Left kidney (tissue), 8 donors: ENCODE measurements at places on chromosomes 3 and 15.
A peak's percentile ranks its signal among the peaks of the same experiment; 100 is the strongest.

GRCh38 chr15:65550681-65551098, 20.4 kb downstream of the HACD3 start:
- no peak for DNase-seq

- no peak for DNase-seq
Observed at GRCh38 chr3:177523067-177523675, 325.9 kb upstream of the TBL1XR1 start.

DNA sequence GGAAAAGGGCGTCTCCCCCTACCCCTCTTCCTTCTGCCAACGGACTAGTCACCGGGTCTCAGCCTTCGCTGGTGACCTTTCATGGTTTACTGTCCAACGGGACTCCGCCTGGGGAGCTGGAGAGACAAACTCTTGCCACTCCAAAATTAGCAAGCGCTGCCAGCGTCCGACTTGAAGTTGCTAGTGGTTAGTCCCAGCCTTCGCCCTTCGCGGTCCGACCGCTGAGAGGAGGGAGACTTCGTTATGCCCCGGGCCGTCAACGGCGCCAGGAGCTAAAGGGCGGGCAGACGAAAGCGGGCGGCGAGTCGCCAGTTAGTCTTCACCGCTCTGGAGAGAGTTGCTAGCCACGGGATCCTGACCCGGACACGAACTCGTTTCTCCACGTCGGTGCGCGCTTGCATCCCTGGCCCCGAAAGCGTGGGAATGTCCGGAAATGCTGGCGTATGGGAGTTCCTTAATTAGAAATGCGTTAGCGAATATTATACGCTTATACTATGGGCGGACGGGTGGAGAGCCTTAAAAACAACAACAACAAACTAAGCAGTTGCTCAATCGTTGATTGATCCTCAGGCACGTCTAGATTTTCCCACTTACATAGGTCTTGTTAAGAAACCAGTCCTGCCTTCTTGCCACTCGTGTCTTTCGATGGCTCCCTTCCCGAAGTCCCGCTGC, 716 bp downstream of the SMC4 start:
- DNase-seq: no peak

DNA sequence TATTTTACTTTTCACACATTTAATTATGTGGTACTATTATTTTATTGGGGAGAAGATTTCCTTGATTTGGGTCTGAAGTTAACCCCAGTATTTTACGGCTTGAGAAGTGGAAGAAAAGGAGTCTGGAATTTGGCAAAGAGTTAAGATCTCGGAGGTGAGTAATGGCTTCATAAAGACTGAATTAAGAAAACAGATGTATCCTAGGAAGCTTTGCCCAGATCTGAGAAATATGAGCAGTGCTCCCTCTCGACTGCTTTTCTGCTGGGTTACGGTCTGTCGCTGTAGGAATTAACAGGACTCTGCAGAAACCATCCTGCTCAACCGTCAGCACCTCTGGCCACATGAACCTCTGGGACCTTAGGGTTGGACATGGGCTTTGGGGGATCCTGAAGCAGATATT, 163.6 kb upstream of the NDN start:
- DNase-seq: no peak

DNA sequence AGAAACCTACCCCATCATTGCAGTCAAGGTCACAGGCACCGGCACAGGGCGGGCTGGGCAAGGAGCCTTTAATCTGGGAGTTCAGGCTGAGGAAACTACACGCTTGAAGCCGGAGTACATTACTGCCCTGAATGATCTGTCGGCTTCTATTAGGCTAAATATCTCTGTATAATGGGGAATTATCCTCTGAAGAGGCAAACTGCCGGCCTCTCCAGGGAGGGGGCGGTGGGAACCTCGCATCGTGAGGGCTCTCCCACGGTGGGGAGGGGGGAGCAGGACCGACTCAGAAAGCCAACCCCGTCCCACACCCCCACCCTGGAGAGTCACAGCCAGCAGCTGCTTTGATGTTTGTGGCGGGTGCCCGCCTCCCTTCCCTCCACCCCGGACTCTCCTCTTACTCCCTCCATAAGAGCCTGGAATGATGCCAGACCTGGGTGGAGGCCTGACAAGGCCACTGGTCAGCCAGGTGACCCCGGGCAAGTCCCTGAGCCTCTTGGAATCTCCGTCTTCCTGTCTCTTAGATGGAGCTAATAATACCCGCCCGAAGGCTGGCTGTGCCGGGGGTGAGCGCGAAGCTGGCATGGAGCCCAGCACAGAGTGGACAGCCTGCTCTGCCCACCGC, 63.4 kb upstream of the LINGO1 start:
- no peak for DNase-seq

DNA sequence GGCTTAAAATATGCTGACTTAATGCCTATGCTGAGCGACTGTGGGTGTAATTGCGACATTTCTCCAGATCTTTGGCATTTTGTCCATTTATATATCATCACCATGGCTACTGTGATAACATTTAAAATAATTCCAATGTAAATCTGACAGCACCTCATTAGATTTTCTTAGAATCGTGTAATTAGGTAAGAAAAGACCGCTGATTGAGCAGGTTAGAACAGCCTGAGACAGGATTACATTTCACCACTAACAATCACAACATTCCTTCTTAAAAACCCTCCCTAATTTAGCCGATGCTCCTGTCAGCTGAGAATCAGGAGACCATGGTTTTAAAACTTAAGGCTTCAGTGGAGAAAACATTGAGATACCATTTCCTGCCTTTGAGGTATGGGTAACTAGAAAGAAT, 455.3 kb upstream of the PDZRN3 start:
- no peak for DNase-seq

GRCh38 chr15:44738340-44738984, 2.1 kb downstream of the TRIM69 start:
- DNase-seq: no peak

GRCh38 chr3:6222069-6222468, 638.8 kb upstream of the GRM7 start:
- no peak for DNase-seq

GRCh38 chr15:26974120-26974780, 3.3 kb downstream of the GABRG3 start:
- DNase-seq: peak; percentile 40

DNA sequence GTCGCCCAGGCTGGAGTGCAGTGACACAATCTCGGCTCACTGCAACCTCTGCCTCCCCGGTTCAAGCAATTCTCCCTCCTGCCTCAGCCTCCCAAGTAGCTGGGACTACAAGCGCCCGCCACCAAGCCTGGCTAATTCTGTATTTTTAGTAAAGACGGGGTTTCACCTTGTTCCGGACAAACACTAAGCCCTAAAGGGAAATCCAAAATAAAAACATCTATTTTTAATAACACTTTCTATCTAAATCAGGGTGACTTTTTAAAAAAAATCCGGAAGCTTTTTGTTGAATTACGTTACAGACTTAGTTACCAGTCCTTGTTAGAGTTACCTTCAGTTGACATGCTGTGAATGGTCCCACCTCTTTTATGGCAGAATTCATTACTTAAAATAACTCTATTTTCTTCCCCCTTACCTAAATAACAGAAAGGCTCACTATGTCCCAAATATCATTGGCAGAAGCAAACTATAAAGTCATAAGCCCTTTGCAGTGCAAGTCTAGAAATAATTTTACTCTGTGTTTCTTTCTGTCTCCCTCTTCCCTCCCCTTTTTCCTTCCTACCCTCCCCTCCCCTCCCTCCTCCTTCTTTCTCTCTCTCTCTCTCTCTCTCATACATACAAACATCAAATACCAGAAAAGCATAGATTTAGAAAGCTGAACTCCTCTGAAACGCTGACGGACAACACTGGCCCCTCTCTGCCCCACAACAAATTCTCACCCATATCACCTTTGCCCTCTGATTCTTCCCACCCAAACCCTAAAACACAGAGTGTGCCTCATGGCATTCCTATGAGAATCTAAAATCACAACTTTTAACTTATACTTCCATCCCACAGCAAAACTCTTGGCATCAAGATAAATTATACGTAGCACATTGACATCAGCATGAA, 18.3 kb downstream of the THBS1 start:
- DNase-seq: no peak

- no peak for DNase-seq
Observed at GRCh38 chr15:81264072-81264857, 59.7 kb downstream of the STARD5 start.

GRCh38 chr3:71583566-71584393, at the start of gene FOXP1:
TSS of gene FOXP1 (minus strand) at chr3:71583728. CDS start at chr3:71198381, 385,347 bp downstream.
- peak; percentile 88 for DNase-seq

GRCh38 chr3:10813425-10813824, 2.6 kb upstream of the SLC6A11 start:
- no peak for DNase-seq

GRCh38 chr3:11128682-11129632, 25.3 kb upstream of the HRH1 start:
- no peak for DNase-seq

- DNase-seq: no peak
Observed at GRCh38 chr3:171218069-171218468, 191.5 kb upstream of the SLC2A2 start.

DNA sequence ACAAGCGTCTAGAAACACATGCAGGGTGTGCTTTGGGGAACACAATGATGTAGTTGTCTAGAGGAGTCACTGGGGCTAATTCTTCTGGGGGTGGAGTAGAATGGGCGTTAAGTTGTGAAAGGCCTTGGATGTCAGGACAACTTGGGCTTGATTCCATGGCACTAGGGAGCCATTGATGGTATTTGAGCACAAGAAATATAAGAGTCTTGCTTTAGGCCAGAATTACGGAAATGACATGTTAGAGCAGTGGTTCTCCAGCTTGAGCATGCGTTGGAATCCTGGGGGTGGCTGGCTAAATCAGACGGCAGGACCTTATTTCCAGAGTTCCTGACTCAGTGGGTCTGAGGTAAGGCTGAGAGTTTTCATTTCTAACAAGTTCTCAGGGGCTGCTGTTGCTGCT, 29.2 kb upstream of the SMAD6 start:
- DNase-seq: no peak

- peak; percentile 48 for DNase-seq
Observed at GRCh38 chr3:87733671-87734367, 325.0 kb downstream of the CGGBP1 start.

DNA sequence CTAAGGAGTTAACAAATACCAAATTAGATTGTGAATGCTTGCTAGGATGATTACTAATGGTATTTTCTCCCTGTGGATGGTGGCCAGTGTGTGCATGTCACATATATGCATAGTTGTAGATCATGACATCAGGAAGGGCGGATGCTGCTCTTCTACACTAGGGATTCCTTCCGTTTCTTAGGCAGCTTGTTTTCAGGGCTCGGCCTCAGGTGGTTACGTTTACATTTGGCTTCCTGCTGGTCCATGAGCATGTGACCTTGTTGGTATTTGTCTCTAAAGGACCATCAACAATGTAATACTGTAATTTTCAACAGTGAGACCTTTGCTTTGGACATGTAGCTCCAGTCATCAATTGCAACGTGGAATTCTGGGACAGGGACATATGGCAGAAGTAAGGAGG, 221.4 kb downstream of the NR1D2 start:
- no peak for DNase-seq

DNA sequence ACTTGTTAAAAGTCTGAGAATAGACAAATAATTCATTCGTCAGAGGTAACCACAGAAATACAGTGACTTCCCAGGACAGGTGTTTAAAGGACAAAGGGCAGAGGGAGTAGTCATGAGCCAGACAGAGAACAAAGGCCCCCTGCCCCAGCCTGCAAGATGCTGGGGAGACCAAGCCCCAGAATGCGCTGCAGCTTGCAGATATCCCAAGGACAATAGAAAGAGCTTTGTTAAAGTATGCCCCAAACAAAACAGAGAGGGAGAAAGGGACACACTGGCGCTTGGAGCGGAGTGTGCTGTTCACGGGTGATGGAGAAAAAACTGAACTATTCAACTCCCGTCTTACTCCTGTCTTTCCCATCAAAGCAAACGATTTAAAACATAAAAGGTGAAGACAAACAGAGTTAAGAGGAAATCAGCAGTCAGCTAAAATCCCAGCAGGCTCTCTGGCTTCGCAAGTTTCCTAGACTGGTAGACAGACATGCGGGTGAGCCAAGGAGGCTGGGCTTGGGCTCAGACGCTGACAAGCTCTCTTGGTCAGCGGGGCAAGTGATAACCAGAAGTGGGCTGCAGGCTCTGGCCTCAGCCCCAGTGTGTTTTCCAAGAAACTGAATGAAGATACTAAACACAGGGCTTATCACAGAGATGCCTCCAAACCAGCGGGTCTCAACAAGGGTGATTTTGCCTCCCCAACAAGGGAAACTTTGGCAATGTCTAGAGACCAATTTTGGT, 130.1 kb downstream of the UACA start:
- DNase-seq: no peak

- DNase-seq: no peak
Observed at GRCh38 chr15:23853286-23853685, 166.2 kb upstream of the NDN start.

DNA sequence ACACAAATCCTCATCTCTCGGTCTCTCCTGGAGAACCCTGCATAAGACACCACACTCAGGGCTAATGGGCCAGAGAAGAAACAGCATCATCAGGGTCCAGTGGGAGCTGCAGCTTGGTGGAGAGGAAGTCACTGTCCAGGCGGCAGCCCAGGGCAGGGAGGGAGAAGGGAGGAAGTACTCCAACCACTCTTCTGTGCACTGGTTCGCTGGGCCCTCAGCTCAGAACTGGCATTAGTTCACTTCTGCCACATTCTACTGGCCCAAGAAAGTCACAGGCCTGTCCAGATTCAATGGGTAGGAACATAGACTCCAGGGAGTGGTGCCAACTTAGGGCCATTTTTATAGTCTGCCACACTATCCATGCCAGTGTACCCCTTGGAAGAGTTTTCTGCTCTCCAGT, 169.0 kb downstream of the ABHD5 start:
- no peak for DNase-seq

GRCh38 chr15:43196760-43197548, 11.8 kb downstream of the CCNDBP1 start:
- no peak for DNase-seq

GRCh38 chr3:150296123-150296735, 111.9 kb upstream of the TSC22D2 start:
- DNase-seq: no peak

DNA sequence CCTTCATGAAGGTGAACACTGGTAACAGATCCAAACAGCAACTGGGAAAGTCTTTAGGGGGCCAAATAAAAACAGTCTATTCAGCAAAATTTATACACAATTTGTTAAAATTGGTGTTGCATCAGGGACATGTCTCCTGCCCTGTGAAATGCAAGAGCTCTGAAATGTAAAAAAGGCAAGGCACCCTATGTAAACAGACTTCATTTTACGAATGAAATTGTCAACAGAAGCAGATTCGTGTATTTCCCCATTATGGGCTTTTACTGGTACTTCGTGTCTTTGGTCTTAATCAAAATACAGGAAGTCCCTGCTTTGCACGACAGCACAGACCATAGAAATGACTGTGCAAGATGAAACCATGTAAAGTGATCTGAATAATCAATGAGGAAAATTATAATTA, 127.3 kb upstream of the THBS1 start:
- DNase-seq: no peak
